Kidney capillary endothelial cell (primary cell): ENCODE measurements at places on chromosomes 11 and 22.
A peak's percentile ranks its signal among the peaks of the same experiment; 100 is the strongest.

DNA sequence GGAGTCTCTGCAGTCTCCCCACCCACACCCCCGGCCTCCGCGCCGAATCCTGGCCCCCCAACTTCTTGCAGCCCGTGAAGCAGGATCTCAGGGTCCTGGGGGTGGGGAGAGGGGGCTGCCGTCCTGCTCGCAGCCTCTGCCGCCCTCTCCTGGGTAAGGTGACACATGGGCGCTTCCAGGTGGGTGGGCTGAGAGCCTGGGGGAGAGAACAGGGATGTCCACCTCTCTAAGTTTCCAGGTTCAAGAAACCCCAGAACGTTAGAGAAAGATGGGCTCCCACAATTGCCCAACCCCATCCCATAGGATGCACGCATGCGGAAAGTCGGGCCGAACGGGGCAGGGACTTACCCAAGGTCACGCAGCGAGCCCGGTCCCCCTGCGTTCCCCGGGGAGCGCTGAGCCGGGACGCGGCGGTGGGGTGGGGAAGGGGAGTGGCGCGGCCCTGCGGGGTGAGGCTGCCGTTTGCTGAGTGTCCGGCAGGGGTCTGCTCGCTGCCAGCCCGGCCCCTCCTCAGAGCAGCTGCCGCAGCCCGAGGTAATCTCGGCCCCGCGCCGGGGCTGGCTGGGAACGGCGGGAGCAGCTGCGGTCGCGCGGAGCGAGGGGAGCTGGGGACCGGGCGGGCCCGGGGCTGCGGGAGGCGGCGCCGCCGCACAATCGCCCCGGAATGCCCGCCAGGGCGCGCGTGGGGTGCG, 705 bp upstream of the CAPN1 start:
- DNase-seq: no peak

DNA sequence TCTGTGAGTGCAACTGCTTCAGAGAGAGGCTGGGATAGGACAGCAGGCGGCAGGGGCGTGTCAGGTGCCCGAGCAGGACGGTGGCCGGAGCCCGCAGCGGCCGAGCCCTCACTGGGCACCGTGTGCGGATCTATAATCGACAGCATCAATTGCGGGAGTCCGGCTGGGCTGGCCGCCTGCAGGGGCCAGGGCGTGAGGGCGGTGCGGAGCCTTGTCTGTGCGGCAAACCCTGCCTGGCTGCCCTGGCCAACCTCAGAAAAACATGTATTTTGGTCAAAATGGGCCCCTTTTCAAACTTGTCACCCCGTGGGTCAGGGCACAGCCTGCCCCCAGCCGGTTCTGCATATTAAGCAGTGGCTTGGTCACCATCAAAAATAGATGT, 91.3 kb upstream of the KCNQ1OT1 start:
- DNase-seq: no peak

DNA sequence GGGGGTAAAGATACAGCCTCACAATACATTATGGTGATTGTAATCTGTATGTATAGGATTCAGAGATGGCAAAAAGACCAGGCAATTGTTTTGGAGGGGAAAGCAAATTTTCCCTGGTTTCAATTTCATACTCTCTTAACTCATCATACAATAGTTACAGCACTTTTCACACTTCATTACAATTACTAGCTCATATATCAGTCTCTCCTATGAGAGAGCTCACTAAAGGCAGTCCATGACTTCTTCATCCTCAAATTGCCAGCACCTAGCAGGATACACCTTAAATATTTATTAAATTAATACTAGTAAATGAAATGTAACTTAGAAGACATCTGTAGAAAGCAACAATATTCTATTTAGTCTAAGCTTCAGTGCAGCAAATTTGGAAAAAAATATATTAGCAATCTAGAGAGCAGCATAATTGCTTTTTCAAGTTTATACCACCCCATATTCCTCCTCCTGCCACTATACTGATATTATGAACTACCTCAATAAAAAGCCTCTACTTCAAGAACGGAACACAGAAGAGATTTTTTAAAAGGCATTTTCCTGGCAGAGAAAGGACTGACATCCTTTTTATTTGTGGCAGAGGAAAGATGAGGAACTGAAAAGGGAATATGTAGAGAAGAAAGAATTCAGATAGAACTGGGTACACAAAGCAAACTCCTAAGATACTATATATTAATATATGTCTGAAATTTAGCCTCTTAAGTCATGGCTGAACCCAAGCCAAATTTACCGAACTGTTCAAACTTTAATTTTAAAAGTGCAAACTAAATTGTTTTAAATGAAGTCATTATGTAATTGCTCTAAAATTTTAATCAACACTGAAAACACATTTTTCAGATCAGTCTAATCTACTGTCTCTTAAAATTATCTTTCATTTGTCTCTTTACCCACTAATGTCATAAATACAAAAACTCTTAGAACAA, 27.7 kb downstream of the PICALM start:
- DNase-seq: no peak

GRCh38 chr11:119721129-119722120, 7.6 kb downstream of the NECTIN1 start:
- no peak for DNase-seq

- no peak for DNase-seq
Measured at GRCh38 chr11:122690801-122691548, 35.5 kb downstream of the UBASH3B start.

DNA sequence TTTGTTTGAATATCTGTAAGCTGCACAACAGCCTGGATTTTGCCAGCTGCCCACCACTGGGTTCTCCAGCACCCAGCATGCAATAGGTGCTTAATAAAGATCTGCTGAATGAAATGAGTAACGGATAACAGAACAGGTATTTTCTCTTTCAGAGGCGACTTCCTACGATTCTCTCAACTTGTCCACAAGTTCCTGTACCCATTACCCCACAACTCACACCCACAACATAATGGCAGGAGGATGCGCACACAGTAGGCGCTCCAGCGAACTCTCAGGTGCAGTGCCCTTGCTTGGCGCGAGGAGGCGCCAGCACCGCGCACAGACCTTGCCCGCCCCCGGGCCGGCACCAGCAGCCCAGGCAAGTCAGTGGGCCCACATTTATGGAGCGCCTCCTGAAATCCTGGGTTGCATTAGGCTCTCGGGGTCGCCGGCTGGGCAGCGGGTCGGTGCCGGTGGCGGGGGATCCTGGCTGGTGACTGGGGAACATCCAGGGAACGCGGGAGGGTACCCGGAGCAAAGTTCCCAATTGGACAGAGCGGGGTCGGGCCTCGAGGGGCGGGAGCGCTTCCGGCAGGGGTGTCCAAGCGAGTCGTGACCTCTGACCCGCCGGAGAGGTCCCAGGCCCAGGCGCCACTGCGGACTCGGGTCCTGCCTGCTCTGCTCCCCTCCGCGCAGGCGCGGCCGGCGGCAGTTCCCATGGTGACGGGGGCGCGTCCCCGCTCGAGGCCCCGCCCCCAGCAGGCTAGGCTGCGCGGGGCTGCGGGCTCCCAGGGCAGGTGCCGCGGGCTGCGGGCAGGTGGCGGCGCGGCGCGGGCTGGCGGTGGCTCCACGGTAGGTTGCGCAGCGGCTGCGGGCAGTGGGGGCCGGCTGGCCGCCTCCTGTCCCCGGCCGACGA, at the start of gene KIAA1671:
TSS of gene KIAA1671 (plus strand) at position 775 of the 895 bp plus-strand sequence. CDS start 75,284 bp downstream, outside the sequence.
- DNase-seq: peak; percentile 82

- DNase-seq: no peak
Measured at GRCh38 chr11:76135491-76135890, 70.8 kb downstream of the WNT11 start.

GRCh38 chr22:49269371-49269770, 558.3 kb downstream of the BRD1 start:
- DNase-seq: no peak

- no peak for DNase-seq
Measured at GRCh38 chr11:66548774-66549630, 2.3 kb downstream of the ACTN3 start.

DNA sequence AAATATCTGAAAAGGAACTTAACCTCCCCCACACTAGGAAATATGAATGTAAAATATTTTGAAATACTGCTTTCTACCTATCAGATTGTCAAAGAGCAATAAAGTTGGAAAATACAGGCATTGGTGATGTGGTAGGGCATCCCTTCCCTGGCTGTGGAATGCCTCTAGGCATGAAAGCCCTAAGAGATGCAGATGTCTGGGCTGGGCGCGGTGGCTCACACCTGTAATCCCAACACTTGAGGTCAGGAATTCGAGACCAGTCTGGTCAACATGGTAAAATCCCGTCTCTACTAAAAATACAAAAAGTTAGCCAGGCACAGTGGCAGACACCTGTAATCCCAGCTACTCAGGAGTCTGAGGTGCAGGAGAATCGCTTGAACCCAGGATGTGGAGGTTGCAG, 22.0 kb downstream of the ARAP1 start:
- no peak for DNase-seq

GRCh38 chr11:68870470-68870869, 28.8 kb upstream of the CPT1A start:
- DNase-seq: no peak

DNA sequence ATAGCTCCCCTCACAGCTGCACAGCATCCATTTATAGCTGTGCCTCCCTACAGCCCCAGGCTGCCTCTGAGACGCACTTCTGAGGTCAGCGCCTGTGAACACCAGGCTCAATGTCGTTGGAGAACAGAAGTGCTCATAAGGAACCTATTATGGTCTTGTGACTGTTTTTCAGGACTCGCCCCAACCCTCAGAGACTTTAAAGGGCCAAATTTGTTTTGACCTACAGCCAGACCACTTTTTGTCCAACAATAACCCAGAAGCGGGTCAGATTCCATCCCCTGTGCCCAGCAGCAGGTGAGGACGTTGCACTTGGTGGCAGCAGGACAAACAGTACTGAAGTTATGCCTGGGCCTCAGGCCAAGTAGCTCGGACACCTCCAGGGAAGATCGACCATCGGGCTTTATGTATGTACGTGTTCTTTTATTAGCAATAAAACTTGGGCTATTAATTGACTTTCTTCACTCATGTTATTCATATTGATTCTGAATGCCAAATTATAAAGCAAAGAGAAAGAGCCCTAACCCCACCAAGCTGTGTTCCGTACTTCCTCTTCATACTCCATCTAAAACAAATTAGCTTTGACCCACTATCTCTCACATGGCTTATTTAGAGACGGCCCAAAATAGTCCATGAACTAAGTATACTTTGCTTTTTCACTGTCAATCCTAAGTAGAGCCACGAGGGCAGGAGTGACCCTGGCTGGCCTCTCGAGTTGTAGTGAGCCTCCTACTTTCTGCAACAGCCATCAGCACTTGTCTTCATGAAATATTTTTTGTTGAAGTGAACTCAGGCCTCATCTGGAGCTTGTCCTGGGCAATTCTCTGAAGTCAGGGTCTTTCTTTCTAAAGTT, 92.3 kb upstream of the PAX6 start:
- DNase-seq: no peak

- peak; percentile 46 for DNase-seq
Measured at GRCh38 chr11:121236115-121237001, 56.2 kb upstream of the SC5D start.
